SK-N-SH (cell line): ENCODE measurements at places on chromosomes 4 and X. TPM values are rescaled to one million over a fixed set of nuclear protein-coding genes. Genes with fewer than 3 reads are reported as not detected.

The HTN3 gene
- polyA plus RNA-seq, result not detected in 2 replicates

The BANK1 gene
- 0.05 TPM in 1 of 2 replicates, not detected in the other for polyA plus RNA-seq

- DNase-seq, result no peak
Measured at GRCh38 chrX:19556202-19556601, 40.9 kb upstream of the MAP3K15 start.

DNA sequence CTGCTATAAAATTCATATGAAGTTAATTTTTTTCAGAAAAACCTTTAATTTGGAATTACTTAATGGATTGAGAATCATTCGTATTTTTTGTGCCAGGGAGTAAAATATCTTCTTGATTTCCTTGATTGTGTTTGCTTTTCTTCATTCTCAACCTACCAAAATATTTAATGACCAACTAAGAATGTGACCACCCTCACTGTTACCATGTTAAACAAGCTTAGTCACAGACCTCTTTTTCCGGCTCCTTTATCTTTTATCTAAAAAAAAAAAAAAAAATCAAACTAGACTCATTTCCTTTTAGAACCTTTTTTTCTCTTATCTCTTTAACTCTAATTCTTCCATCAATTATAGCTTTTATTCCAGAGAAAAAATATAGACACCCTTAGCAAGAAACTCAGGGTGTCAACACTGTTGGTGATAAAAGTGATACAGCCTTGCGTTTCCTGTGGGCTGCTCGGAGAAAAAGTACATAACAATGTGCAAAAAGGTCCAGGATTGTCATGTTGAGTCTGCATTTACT, 20.6 kb upstream of the HPGDS start:
- no peak for DNase-seq

DNA sequence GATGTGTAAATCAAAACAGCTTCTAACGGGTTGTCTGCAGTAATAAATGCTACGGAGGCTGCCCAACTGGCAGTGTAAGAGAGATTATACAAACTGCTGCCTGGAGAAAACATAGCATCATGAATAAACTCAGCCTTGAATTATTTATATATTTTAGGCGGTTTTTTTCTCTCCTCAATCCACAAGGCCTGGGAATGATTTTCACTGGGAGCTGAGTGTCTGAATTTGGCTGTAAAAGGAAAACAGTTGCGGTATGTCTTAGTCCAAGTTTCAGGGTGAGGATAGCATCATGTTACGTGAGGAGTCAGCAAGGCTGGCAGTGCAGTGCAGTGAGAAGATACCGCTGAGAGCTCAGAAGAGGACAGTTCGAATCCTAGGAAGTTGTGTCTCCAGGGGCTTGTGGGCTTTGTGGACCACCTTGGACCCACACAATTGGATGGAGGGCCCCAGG, 291.5 kb upstream of the BOD1L1 start:
- DNase-seq, result no peak

GRCh38 chrX:13985697-13986435, 43.8 kb downstream of the GEMIN8 start:
- DNase-seq, result no peak

- no peak for DNase-seq
Measured at GRCh38 chr4:151807220-151807619, 46.4 kb upstream of the GATB start.
